ENCODE measurements at places on chromosomes 16 and 17.

DNA sequence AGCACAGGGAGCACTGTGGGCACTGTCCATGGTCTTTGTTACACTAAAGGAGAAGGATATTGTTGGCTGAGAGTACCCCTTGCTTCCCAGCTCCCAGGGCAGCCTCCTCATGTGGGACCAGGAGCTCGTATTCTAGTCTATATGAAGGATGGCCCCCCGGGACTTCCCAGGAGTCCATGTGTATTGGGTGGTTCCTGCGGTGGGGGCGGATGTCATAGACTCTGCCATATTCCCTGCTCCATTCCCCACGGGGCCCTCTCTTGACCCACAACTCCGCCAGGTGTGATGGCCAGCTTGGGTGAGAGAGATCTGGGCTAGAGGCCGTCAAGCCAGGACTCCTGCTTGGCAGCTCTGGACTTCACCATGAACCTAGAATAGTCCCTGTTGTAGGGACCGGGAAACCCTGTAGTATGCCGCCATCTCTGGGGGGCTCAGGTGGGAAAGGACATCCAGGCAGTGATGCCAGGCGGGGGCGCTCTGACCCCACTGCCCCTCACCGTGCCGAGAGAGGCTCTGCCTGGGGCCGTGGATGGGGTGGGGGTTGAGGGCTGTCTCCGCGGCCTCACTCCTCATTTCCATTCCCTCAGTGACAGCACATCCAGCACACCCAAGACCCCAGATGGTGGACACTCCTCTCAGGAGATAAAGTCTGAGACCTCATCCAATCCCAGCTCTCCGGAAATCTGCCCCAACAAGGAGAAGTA, 37.8 kb downstream of the OR1D5 start:
- DNase-seq = no peak

GRCh38 chr16:3812469-3813172, 67.9 kb downstream of the CREBBP start:
- no peak for DNase-seq

DNA sequence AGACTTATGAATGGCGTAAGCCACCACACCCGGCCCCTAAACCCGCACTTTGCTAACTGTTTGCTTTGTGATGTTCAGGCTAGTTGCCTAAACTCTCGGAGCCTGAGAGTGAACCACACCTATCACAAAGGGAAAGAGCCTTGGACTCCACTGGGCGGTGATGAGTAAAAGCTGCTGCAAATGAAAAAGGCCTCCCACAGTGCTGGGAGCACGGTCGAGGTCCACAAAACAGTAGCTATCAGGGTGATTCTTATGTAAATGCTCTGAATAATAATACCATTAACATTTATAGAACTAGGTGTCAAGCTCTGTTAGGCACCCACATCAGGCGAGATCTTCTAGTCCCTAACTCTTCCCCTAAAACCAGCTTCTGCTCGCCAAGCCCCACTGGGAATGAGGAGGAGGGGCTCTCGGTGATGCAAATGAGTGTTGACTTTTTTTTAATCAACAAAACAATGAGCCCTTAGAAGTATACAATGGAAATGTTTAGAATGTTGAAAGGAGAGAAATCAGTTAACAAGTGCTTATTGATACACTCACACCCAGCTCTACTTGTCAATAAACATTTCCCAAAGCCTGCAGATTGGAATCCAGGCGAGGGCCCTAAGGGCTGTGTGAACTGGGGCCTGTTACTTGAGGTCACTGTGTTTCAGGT, 19.8 kb downstream of the FBRS start:
- no peak for DNase-seq

DNA sequence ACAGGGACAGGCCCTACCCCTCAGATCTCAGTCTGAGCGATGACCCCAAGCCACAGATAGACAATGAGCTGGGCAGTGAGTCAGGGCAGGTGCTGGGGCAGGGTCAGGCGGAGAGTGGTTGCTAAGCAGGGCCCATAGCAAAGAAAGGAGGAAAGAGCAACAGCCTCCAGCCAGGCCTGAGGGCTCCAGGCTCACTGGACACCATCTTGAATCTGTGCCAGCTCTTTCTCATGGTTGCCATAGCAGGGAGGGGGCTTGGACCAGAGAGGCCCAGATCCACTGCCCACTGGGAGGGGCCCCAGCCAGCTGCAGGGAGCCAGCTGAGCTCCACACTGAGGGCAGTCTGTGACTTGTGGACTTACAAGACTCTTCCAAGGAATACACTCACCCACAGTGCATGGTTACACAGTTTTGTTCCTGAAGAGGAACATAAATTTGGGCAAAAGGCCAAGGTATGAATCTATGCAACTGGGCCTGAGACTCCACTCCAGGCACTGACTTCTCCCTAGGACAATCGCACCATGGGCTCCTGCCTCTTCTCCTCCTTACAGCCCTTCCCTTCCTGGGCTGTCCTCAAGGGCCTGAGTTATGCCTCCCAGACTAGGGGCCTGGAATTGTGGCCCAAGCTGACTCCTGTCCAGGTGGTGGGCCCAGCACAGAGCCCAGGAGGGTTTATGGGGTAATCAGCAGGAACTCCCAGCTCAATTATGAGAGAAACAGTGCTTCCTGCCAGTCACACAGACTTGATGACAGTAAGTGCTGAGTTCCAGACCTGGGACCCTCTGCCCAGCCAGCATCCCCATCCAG, 59.9 kb downstream of the BEAN1 start:
- no peak for DNase-seq

GRCh38 chr16:5438591-5438990, 341.0 kb upstream of the EEF2KMT start:
- no peak for DNase-seq
